ENCODE measurements at places on chromosomes 5 and 9.
A peak's percentile ranks its signal among the peaks of the same experiment; 100 is the strongest.

DNA sequence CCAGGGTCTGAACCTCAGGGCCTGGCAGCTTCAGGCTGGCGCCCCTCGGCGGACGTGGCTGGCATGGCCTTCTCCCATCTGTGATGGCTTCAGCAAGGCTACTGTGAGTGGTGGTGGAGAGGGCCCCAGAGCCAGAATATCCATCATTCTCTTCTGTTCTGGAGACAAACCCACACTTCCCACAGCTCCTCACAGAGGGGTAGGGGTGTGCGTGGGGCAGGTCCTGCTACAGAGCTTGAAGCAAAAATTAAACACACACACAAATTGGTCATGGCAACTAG lies 9.6 kb downstream of the GPX3 start:
- DNase-seq, result no peak

DNA sequence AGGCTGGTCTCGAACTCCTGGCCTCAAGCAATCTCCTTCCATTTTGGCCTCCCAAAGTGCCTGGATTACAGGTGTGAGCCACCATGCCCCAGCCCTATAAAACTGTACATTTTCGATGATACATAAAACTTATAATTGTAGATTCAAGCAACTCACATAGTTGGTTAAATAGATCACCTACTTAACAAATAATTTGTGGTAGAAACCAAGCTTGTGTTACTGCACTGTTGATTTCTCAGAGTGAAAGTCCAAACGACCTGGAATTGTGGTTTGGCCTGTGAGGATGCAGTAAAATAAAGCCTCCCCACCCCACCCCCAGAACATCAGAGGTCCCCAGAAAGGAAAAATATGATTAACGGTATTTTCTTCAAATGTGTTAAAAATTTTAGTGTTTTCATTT lies 92.7 kb downstream of the TRIO start:
- no peak for DNase-seq

DNA sequence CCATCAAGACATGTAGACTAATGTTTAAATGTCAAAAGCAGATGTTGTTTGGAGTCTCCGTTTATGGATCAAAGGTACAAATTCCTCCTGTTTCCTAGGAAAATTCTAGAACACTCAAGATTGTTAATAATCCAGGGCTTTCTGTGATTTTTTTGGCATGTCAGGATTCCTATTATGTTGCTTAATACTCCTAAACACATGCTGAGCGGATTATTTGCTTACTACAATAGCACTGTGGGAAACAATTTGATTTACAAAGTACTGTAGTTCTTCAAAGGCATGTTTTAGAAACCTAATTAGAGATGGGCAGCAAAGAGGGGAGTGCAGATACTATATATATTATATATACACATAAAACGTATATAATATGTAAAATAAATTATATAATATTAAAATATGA lies 19.0 kb upstream of the SCAMP1 start:
- DNase-seq, result no peak

DNA sequence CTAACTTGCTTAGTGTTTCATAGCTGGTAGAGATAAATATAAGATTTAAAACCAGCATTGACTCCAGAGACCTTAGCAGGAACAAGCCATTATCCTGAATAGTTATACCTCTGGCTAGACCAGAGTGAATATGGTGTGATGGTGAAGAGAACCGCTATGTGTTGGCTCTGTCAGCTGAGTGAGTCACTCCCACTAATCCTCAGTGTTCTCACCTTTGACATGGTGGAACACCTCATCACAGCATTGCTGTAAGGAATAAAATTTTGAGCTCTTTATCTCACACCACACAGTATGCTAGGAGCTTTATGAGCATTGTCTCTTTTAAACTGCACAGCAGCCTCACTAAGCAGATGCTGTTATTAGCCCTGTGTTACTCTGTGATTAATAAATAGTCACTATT lies 90.7 kb upstream of the DHFR start:
- no peak for DNase-seq

DNA sequence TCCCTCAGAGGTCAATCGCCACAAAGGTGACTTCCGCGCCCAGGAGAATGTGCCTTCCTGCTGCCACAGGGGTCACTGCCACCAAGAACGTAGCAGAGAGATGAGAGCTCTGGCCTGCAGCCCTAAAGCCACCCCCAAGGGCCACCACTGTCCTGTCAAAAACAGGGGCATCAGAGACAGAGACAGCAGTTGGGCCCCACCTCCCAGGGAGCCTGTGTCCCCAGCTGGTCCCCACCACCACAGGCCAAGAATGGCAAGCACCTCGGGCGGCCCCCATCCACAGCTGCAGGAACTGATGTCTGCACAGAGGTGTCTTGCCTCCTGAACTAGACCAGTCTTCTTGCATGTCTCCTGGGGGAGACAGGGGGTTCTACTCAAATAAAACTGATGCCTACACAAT lies 5.8 kb downstream of the SPATA31E1 start:
- no peak for DNase-seq

- DNase-seq, result peak; percentile 58
Measured at GRCh38 chr9:4850603-4851310, 58.0 kb downstream of the RCL1 start.

Data from hematopoietic multipotent progenitor cell treated with erythropoietin and hydrocortisone succinate and interleukin-3 and kit ligand, for 15 days (in vitro differentiated cells).